ENCODE measurements at places on chromosomes 2 and 18. TPM values are rescaled to one million over a fixed set of nuclear protein-coding genes. Genes with fewer than 3 reads are reported as not detected.

DCDC2C gene
- total RNA-seq, result 0.19 TPM

EPB41L3 gene
- total RNA-seq, result 42.0 TPM

PKDCC gene
- 193 TPM for total RNA-seq

DNA sequence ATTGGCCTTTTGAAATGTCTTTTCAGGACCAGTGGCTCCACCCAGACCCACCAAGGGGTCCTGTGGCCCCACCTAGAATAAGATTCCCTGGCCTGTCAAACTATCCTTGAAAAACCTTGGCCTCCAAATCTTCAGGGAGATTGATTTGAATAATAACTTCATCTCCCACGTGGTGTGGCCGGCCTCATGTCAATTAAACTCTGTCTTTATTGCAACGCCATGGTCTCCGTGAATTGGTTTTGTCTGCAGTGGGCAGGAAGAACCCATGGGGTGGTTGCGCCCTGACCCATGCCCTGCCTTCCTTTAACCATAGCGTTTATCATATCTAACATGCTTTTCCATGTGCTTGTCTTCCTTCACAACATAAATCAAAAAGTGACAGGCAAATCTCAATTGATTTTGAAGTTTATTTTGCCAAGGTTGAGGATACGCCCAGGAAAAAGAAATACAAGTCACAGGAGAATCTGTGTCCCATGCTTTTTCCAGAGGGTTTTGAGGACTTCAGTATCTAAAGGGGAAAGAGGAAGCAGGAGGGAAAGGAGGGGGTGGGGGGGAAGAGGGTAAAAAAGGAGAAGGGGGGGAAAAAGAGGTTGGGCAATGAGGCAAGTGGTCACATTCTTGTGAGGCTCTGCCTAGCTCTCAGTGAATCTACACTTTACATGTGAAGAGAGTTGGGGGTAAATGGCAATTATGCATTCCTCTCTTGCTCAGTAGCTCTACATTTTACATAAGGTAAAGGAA lies 66.5 kb upstream of the CABLES1 start:
- ATAC-seq, result no peak

DNA sequence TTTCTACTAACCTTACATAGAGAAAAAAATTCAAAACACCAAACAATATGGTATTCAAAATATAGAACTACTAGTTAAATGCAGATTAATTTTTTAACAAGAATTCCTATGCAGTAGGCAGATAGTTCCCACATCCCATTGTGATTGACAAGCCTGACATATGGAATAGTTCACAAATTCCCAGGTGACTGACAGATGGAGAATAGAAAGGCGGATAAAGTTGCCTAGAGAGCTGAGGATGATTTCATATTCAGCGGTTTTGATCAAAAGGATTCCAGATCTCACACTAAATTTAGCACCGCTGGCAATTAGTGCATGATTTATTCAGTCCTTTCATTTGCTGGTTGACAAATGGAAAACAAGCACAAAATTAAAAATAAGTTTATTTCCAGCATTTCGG lies 733.7 kb upstream of the POU3F3 start:
- ATAC-seq, result no peak

DNA sequence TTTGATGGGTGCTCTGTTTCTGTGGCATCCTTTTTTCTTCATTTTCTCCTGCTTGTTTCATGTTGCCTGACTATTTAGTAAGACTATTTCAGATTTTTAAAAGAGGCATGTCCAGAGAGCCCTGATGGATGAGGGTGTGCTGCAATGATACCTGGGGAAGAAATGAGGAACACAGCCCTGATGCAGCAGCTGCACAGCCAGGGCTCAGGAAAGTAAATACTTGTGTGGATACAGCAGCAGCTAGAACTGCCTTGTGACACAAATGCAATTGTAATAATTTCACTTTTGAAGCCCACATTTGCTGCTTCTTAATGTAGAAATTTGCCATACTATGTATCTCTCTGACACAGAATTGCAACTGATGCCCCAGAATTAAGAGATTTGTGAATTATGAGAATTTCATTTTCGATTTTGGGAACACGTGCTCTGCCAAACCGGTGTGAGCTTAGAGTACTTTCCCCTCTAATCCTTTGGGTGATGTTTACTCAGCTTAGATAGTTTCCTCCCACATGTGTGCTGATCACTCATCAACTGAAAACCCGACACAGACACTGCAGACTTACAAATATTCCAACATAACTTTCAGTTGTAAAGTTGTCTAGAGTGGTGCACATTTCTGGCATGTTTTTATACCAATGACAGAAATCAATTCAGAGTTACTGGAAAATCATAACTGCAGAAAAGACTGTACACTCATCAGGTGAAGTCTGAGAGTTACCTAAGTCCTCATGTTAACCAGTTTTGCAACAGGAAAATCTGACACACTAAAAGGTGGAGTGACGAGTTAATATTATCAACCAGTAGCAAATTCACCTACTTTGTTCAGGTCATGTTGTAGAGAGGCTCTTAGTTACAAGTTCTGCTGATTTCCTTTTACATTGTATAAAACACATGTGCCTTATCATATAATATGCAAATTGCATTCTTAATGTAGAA lies 383.4 kb downstream of the CBLN2 start:
- no peak for ATAC-seq

GRCh38 chr2:162581959-162582798 lies 238.2 kb downstream of the GCA start:
- ATAC-seq, result no peak

GRCh38 chr2:36339607-36340218 lies 15.9 kb upstream of the CRIM1 start:
- no peak for ATAC-seq

- ATAC-seq, result no peak
Observed at GRCh38 chr2:62267696-62268095, 71.8 kb downstream of the B3GNT2 start.

GRCh38 chr2:146764301-146764700 lies 1080.5 kb upstream of the ACVR2A start:
- ATAC-seq, result no peak

- no peak for ATAC-seq
Observed at GRCh38 chr2:200203381-200203827, 103.1 kb upstream of the SPATS2L start.

GRCh38 chr2:98883780-98884211 lies 52.2 kb downstream of the CRACDL start:
- no peak for ATAC-seq

- no peak for ATAC-seq
Observed at GRCh38 chr2:52467189-52467588, 1300.4 kb upstream of the CHAC2 start.

- peak; percentile 29 for ATAC-seq
Observed at GRCh38 chr2:96985181-96985945, 1.0 kb downstream of the FAM178B start.

DNA sequence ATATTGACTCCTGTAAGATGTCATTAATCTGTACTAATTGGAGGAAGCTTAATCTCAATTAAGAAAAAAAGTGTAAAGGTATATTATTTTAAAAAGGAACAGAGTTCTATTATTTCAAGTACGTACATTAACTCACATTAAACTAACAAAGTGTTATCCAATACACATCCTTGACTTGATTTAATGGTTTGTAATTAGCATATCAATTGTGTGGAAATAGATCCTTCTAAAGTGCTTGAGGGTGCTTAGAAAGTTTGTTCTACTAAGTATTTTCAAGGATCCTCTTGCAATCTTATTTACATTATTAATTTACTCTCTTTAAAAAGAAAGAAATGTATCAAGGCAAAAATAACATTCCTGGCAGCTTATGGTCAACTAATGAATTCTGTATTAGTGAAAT lies 720.3 kb downstream of the KCNJ3 start:
- ATAC-seq, result no peak

- no peak for ATAC-seq
Observed at GRCh38 chr2:50395605-50396297, 636.2 kb downstream of the NRXN1 start.
